ENCODE measurements at places on chromosomes 6 and 20.

DNA sequence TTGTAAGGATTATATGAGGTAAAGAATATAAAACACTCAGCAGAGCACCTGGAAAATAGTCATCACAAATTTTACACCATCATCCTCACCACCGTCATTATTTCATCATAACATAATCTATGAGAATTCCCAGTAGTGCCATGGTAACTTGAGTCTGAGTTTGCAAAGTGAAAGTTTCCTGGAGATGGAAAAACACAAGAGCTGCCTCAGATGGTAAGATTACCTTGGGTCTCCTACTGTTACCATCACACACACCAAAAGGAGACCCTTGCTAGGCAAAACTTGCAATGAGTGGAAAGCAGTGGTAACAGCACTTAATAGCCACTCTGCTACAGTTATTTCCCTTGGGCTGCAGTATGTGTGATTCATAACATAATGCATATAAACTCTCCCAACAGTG is 589.8 kb downstream of the RNF144B start:
- DNase-seq = no peak

GRCh38 chr6:72464791-72465691 is 156.8 kb upstream of the KCNQ5 start:
- DNase-seq = no peak

DNA sequence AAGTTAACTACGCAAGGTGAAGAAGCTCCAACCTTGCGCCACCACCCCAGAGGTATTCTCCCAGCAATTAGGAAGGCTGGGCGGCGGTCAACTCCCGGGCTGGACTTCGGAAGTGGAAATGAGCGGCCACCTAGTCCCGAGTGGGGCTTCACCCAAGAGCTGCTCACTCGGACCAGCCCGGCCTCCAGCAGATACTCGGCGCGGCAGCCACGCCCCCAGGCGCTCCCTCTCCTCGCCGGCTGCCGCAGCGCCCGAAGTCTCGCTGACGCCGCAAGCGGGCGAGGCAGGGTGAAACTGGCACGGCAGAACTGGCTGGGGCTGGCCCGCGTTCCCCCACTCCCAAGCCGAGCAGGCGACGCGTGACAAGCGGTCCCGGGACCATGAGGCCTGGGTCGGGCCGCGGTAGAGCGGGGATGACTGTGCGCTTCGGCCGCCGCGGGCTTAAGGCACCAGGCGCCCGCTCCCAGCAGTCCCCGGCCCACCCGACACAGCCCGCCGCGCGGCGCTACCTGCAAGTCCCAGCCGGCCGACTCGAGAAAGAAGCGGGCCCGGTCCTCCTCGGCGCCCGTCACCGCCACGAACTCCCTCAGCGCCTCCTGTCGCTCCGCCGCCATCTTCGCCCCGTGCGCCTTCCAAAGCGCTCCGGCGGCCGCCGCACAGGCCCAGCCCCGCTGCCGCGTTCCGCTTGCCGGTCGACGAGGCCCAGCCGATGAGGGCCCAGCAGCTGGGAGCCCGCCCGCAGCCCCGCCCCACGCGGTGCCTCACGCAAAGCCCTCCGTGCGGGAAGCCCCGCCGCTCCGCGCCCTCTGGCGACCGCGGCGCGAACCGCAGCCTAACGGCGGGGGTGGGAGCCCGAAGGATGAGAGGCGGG is at the start of gene NSFL1C:
Gene NSFL1C, minus strand, starts transcription at position 639 of the 871 bp plus-strand sequence. Its CDS starts 25 bp downstream, at position 614.
- DNase-seq = peak; percentile 96

DNA sequence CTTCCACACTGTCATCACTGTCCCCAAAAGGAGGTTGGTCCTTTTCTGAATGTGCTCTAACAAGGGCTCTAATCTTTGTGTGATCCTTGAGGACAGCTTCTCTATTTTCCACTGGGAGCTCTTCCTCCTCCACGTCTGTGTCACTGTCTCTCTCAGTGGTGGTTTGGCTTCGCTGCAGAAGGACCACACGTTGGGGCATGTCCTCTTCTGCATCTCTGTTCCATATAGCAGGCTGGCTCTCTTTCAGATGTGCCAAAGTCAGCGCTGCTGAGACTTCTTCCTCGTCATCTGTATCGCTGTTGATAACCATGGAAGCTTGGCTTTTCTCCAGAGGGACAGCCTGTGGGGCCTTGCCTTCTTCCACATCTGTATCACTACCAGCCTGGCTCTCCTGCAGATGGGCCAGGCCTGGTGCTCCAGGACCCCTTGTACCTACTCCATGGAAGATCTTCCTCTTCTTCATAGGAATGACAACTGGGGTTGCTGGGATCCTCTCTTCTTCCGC is 4.6 kb downstream of the MDC1 start:
- no peak for DNase-seq

- DNase-seq = no peak
Observed at GRCh38 chr6:50822078-50822476, 3.4 kb downstream of the TFAP2B start.

GRCh38 chr6:56335726-56336125 is 88.3 kb upstream of the COL21A1 start:
- no peak for DNase-seq

DNA sequence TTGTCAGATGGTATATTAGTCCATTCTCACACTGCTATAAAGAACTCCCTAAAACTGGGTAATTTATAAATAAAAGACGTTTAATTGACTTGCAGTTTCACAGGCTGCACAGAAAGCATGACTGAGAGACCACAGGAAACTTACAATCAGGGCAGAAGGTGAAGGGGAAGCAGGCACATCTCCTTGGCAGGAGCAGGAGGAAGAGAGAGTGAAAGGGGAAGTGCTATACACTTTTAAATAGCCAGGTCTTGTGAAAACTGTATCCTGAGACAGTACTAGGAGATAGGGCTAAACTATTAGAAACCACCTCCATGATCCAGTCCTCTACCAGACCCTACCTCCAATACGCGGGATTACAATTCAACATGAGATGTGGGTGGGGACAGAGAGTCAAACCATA is 193.9 kb upstream of the KCNG1 start:
- DNase-seq = no peak

DNA sequence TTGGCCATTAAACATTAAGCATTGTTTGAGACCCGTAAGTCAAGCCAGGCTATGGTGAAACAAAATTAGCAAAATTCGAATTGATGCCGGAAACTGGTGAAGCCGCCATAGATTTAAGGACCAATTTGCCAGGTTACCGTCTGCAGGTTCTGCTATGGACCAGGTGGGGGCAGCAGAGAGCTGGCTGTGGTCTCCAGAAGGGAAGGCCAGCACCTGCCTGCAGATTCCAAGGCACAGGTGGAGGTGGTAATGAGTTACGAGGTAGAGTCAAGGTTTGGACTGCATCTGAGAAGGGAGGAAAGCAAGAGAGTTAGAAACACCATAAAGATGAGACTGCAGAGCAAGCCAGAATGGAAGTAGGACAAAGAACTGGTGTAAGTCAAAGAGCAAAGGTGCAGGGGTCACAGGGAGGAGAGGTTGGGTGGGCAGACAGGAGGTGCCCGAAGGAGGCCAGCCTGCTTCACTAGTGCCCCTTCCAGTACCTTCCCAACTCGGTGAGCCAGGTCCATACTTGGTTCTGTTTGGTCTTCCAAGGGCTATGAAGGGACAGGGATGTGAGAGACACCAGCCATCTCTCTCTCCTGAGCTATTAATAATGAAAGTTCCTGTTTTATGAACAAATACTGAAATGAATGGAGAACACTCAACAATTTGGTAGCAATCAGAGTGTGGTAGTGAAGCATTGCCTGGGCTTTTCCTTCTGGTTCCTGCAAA is 131.6 kb upstream of the ESR1 start:
- DNase-seq = no peak
